Activated CD4-positive, alpha-beta T cell treated with anti-CD3 and anti-CD28 coated beads for 36 hours (primary cell): ENCODE measurements at places on chromosomes 3 and 15.

- H3K27me3 ChIP-seq: no peaks in the 10 kb centered on the region
- no peak for DNase-seq
- H3K4me3 ChIP-seq: no peak overlapping the region
- no peaks in the 10 kb centered on the region for H3K36me3 ChIP-seq
- H3K27ac ChIP-seq: no peak overlapping the region
- H3K4me1 ChIP-seq: no peaks in the 10 kb centered on the region
Observed at GRCh38 chr3:70824078-70824477, 511.6 kb upstream of the MDFIC2 start.

- no peak overlapping the region for H3K4me3 ChIP-seq
- no peak overlapping the region for H3K27ac ChIP-seq
- no peak for DNase-seq
- H3K4me1 ChIP-seq: no peaks in the 10 kb centered on the region
- H3K27me3 ChIP-seq: no peaks in the 10 kb centered on the region
Observed at GRCh38 chr15:53716909-53717876, 42.3 kb downstream of the WDR72 start.

DNA sequence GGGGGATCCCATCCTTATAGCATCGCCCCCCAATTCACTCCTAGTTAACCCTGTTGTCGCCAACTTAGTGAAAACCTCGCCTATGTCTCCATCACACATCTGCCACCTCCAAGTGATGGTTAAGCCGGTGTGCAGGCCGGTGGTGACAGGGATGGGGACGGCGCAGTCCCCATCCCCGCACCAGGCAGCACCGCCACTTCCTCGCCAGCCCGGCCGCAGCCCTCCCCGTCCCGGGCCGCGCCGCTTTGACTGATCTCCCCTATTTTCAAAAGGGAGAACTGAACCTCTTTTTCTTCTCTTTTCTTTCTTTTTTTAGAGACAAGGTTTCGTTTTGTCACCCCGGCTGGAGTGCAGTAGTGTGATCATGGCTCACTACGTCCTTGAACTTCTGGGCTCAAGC lies 11.3 kb upstream of the MOBP start:
- H3K27me3 ChIP-seq: peaks cover 22% of the 10 kb centered on the region
- H3K27ac ChIP-seq: no peak overlapping the region
- H3K36me3 ChIP-seq: no peaks in the 10 kb centered on the region
- no peak overlapping the region for H3K4me3 ChIP-seq

DNA sequence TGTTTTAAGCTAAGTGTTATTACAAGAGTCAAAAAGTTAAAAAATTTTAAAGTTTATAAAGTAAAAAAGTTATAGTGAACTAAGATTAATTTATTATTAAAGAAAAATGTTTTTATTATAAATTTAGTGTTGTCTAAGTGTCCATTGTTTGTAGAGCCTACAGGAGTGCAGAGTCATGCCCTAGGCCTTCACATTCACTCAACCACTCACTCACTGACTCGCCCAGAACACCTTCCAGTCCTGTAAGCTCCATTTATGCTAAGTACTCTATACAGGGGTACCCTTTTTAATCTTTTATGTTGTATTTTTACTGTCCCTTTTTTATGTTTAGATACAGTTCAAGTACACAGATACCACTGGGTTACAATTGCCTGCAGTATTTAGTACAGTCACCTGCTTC lies 37.2 kb downstream of the EEFSEC start:
- no peaks in the 10 kb centered on the region for H3K27me3 ChIP-seq
- peaks cover 10% of the 10 kb centered on the region for H3K4me1 ChIP-seq
- H3K4me3 ChIP-seq: no peak overlapping the region
